CD4-positive, alpha-beta T cell treated with Interleukin-2 at 100 ng/mL for 4 hours (primary cell): ENCODE measurements at places on chromosomes 12 and 14.

- DNase-seq = no peak
Observed at GRCh38 chr14:75715926-75716780, 55.1 kb downstream of the TTLL5 start.

- peak; percentile 43 for DNase-seq
Observed at GRCh38 chr12:102061096-102061559, 663 bp downstream of the WASHC3 start.

GRCh38 chr12:65696227-65696626 is 128.1 kb upstream of the HMGA2 start:
- no peak for DNase-seq

- no peak for DNase-seq
Observed at GRCh38 chr12:8596561-8596960, 16.1 kb downstream of the AICDA start.

- no peak for DNase-seq
Observed at GRCh38 chr12:107891967-107892366, 117.5 kb downstream of the ASCL4 start.

DNA sequence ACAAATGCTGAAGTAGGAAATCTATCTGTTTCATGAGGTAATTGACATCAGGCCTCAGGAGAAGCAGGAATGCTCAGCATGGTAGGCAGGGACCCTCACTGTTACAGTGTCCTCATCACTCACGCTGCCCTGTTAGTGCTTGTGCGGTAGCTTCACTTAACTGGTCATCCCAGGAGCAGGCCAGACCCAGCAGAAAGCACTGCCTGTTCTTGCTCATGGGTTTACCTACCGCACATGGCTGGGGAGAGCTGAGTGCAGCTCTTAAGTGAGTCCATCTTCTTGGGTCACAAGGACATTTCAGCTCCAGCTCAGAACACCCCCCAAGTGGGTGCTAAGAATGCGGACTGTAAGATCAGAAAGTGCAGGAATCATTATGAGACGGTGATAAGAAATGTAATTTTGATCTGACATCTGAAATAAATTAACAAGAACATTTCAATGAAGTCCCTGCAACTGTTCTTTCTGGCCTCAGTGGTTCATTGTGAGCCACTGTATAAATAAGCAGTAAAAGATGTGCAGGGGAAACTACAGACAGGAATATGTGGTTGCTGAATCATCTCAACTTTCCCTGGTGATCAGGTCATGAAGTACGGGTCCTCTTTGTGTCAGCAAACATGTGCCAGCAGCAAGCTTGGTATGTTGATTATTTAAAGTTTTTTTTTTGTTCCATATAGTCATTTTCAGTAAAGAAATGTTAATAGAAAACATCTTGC is 757.7 kb upstream of the TMEM132C start:
- DNase-seq = no peak

- DNase-seq = no peak
Observed at GRCh38 chr14:96166461-96167223, 38.0 kb upstream of the BDKRB2 start.

- no peak for DNase-seq
Observed at GRCh38 chr14:59871166-59871495, 555 bp upstream of the RTN1 start.

GRCh38 chr12:46790066-46790465 is 35.7 kb downstream of the SLC38A4 start:
- DNase-seq = no peak

- no peak for DNase-seq
Observed at GRCh38 chr12:46533723-46534122, 161.2 kb upstream of the SLC38A2 start.

DNA sequence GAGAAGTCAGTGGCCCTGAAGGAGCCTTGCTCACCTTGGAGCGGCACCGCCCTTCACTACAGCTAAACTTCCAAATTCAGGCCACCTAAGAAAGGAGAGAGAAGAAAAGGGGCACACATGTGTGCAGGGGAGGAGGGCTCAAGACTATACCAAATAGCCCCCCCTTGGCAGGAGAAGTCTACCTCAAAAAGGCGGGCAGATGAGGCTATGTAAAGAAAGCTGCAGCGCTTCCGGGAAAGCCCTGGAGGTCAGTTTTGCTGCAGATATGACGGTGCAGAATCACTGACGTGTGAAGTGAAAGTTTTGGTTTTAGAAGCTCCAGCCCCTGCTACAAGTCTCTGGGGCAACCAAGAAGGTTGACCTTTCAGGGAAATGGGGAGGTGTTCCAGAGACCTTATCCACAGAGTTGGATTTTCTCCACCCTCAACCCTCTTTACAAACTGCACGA is 48.2 kb upstream of the PNMA1 start:
- DNase-seq = peak; percentile 35

DNA sequence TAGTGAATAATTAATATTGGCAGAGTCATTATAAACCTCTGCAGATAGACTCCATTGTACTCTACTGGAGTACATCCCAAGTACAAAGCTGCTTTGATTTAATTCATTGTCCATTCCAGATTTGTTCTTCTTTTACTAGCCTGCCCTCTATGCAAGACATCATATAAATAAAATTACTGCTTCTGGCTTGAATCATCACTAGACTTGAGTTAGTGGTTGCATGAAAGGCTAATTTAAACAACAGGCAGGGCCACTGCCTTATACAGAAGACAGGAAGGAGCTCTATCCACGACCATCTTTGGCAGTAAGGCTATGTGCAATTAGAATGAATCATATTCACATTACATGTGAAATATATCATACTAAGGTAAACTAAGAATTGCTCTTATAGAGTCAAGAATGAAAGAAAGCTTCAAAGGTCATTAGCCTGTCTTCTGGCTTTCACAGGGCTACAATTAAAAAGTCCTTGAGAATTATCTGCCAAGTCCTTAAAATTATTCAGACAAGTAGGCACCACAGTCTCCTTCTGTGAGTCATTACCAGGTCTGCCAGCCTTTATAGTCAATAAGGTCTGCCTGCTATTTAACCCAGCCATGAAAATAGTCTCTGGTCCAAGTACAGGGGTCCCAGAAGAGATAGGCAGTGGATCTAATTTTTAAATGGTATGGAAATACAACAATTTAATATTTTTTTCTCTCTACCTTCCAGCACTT is 631.8 kb downstream of the TMTC2 start:
- no peak for DNase-seq

GRCh38 chr12:132824053-132824452 is 4.6 kb downstream of the GOLGA3 start:
- DNase-seq = no peak

GRCh38 chr12:127886827-127887226 is 380.1 kb upstream of the TMEM132C start:
- DNase-seq = no peak

DNA sequence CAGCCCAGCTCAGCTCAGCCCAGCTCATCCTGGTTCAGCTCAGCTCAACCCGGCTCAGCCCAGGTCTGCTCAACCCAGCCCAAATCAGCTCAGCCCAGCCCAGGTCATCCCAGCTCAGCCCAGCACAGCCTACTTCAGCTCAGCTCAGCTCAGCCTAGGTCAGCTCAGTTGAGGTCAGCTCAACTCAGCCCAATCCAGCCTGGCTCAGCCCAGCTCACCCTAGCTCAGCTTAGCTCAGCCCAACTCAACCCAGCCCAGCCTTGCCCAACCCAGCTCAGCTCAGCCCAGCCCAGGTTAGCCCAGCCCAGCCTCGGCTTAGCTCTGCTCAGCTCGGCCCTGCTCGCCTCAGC is 332.3 kb downstream of the TMEM121 start:
- DNase-seq = no peak

- no peak for DNase-seq
Observed at GRCh38 chr12:5881101-5881606, 63.9 kb downstream of the ANO2 start.

- DNase-seq = no peak
Observed at GRCh38 chr12:96457191-96457930, 32.0 kb upstream of the CFAP54 start.

DNA sequence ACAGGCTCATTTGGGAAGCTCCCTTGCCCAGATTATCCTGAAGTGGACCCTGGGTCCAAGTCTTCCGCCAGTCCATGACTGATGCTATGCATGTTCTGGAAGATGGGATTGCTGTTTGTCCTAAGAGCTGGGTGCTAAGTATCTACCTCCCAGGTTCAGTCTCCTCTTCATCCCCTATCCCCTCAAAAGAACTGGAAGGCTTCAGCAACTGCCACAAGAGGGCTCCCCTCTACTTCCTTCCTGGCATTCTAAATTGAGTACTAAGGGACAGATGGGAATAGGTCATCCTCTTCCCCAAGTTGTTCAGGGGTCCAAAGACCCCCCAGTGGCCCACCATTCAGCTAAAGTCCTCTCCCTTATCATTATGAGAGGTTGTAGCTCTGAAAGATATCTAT is 9.0 kb upstream of the FKBP11 start:
- DNase-seq = peak; percentile 25

DNA sequence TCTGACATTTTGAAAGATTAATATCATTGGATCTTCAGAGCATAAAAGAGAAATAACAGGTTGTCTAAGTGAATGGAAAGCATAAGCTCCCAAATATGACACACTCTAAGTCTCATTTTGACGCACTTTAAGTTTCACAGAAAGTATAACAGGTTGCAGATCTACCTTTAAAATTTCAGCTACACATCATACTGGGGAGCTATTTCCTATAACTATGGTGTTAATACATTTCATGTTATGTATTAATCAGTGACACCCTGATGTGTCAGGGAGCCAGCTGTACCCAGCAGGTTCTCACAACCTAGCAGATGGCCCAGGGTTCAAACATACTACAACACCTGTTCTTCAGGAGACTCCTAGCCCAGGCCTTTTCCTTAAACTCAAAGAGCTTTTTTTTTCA is 31.1 kb upstream of the TMX1 start:
- no peak for DNase-seq

DNA sequence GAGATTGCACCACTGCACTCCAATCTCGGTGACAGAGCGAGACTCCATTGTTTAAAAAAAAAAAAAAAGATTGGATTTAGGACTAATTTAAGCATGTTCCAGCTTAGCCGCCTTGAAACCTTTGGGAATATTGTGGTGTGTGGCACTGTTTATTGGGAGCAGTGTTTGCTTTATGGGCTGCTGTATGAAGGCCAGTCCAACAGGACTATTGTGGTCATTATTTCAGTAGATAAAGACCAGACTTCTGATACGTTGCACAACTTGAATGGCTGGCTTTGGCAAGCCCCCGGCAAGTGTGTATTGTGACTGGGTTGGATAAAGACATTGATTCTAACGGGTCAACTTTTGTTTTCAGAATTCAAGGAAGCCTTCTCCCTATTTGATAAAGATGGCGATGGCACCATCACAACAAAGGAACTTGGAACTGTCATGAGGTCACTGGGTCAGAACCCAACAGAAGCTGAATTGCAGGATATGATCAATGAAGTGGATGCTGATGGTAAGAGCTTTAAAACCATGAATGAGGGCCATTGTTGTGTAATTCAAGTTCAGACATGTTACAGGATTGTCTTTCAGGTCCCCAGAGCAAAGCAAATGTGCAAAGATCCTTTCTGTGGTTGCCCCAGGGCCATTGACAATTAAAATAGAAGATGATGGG is 4.2 kb downstream of the CALM1 start:
- no peak for DNase-seq

DNA sequence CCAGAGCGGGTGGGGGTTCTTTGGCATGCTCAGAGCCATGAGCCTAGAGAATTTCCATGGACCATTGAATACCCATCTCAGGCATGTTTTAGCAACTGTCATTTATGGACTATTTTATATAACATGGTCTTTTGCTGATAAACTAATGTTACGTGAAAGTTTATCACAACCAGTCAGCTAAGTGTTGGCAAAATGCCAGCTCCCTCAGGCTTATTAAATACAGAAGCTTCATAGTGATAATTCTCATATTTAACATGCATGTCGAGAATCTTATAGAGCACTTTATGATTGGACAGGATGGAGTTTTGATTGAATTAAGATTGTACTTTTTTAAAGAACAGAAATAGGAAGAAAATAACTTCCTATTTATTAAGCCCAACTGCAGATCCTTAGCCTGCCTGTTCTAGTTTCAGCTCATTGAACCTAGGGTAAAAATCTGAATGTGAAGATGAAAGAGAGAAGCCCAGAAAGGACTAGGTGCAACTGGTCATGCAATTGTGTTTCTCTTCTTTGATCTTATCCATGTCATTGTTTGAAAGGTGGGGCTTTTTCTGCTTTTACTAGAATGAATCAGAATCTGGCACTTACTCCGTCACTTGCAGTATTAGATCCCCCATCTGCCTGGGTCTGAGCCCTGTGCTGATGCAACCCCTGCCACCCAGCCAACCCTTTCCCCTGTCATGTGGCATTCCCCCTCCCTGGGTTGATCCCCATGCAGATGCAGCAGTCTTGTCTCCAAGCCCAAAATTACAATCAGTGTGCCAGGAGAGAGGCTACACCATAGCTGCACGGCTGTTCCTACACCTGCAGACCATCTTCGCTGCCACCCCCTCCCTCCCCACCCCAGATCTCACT is 134.6 kb upstream of the EVL start:
- no peak for DNase-seq

DNA sequence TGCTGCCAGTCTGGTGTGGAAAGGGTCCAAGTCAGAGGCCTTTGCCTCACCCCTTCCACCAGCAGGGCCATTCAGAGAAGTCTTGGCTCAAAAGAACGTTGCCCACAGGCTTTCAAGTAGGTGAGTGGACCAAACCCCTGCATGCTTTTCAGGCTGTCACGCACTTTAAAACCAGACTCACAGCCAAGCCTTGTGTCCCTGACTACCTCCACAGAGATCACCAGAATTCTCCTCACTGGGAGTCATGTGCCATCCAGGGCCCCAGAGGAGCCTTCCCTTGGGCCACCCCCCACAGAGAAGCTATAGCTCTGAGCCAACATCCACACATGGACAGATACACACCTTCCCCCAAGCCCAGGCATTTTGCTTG is 283.1 kb downstream of the DPF3 start:
- no peak for DNase-seq

- DNase-seq = peak; percentile 22
Observed at GRCh38 chr12:108689314-108690190, 41.8 kb downstream of the CORO1C start.

DNA sequence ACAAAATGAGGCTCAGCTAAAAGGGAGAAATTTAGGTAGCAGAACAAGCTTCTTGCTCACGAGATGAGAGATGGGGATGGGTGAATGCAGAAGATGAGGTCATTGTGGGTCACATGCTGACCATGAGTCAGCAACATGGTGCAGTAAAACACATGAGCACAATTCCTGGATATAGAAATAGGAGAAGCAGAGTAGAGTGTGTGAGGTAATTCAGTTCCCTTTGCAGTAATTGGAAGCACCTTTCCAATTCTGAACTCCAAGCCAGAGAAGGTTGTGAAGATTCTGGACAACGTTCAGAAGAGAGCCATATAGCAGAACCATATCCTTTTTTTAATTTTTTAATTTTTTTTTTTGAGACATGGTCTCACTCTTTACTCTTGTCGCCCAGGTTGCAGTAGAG is 62.0 kb upstream of the LMNTD1 start:
- no peak for DNase-seq
